ENCODE measurements at places on chromosomes 16 and 17.

DNA sequence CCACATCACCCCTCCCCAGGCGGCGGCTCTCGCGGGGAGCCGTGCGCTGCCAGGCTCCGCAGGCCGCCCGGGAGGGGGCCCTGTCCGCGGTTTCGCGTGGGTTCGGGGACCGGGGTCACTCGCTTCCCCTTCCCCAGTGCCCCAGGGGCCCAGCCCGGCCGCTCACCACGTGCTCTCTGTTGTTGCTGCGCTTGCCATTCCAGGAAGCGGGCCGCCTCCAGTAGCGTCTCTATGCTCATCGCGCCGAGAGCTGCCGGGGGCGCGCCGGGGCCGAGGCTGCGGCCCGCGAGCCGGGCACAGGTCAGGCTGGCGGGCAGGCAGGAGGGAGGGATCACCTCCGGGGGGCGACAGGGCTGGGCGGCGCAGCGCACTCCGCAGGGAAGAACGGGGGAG is 390 bp downstream of the MNT start:
- DNase-seq, result peak; percentile 40

- no peak for DNase-seq
Measured at GRCh38 chr16:84427553-84427952, 59.2 kb downstream of the ATP2C2 start.

DNA sequence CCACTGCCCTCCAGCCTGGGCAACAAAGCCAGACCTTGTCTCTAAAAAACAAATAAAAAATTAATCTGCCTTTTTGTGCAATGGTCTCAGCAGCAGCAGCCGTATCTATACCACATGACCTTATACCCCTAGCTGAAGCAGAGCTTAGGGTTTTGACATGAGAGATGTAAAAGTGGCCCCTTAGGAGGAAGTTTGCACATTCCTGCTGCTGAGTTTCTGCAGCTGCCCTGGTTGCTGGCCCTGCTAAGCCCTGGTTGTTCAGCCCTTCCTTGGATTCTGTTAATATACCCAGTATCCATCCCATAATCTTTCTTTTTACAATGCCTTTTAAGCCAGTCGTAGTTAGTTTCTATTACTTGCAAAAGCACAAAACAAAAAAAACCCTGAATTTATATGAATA is 33.0 kb upstream of the PRKCB start:
- DNase-seq, result no peak

- DNase-seq, result no peak
Measured at GRCh38 chr17:65850486-65850885, 289.0 kb upstream of the AXIN2 start.

Data from stimulated activated CD8-positive, alpha-beta memory T cell treated with anti-CD3 and anti-CD28 coated beads, Interleukin-15, amount 100 ng/mL, for 4 hours (primary cell).